ENCODE measurements at places on chromosomes 13 and 19. TPM values are rescaled to one million over a fixed set of nuclear protein-coding genes. Genes with fewer than 3 reads are reported as not detected.

The FFAR1 gene
- 0.02 TPM for total RNA-seq

The C19orf33 gene
- total RNA-seq: 761 TPM

The FAM124A gene
- 2.3 TPM for total RNA-seq

The CGB3 gene
- total RNA-seq: not detected

The PTPRS gene
- 29.2 TPM for total RNA-seq

The PGLYRP2 gene
- not detected for total RNA-seq

The DENND1C gene
- total RNA-seq: 0.22 TPM

The CEACAM16 gene
- total RNA-seq: 0.13 TPM

The FCER2 gene
- not detected for total RNA-seq

The USHBP1 gene
- total RNA-seq: not detected
